ENCODE measurements at places on chromosomes 6 and 20. TPM values are rescaled to one million over a fixed set of nuclear protein-coding genes. Genes with fewer than 3 reads are reported as not detected.

DNA sequence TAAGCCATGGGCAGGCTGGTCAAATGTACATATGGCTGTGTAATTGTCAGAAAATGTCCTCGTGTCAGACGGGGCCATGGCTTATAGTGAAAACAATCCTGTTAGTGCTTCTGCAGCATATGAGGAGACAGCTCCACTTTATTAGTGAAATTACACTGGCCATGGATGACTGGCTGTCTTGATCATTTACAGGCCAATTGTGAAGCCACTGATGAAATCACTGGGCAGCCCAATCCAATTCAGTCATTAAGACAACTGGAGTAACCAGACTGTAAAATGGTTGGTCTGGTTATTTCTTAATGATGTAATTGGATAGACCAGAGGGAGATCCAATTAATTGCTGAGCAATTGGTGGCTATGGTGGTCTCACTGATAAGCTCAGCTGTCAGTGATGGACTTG is 749.5 kb downstream of the KIF16B start:
- DNase-seq: no peak

- DNase-seq: no peak
Observed at GRCh38 chr6:116512111-116512559, 696 bp downstream of the CALHM5 start.

DNA sequence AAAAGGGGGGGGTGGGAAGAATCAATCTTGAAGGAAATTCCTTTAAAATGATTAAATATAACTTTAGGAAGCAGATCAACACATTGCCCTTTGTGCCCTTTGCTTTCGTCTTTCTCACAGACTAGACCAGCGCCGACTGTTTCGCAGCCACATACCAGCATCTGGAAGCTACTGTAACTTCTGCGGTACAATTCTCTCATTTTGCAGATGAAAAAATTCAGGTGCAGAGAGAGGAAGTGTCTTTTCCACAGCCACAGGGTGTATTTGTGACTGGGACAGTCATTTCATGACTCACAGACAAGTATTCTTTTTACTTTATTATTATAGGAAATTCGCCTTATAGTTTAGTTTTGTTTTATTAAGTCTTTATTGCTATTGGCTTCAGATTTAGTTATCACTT is 84.2 kb downstream of the UST start:
- DNase-seq: no peak

Gene FAM83C
- not detected for total RNA-seq

DNA sequence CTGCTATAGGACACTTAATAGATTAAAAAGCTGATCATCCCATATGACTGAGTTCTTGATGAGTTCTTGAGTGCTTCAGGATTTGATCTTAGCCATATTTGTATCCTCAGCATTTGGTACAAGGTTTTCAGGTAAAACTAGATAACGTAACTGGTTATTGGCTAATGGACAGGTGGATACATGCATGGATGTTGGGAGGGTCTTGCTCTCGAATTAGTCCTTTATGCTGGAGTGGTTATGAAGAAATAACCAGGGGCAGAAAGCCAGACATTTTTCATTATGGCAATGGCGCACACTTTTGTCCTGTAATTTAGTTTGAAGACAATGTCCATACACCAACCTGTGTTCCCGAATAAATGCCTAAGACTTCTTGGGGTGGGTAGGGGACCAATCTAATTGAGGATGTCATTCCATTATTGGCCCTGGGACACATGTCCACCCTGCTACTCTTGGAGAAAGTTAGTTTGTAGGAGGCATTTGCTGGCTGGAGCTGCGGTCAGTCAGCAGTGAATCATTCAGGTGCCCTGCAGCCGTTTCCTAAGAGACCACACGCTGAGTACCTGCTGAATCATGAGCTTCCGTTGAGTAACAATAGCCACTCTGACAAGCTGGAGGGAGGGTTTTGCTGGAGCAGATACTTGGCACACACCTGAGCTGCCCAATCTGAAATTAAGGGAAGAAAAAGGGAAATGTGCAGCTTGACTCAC is 194.4 kb downstream of the FOXA2 start:
- peak; percentile 59 for DNase-seq

DNA sequence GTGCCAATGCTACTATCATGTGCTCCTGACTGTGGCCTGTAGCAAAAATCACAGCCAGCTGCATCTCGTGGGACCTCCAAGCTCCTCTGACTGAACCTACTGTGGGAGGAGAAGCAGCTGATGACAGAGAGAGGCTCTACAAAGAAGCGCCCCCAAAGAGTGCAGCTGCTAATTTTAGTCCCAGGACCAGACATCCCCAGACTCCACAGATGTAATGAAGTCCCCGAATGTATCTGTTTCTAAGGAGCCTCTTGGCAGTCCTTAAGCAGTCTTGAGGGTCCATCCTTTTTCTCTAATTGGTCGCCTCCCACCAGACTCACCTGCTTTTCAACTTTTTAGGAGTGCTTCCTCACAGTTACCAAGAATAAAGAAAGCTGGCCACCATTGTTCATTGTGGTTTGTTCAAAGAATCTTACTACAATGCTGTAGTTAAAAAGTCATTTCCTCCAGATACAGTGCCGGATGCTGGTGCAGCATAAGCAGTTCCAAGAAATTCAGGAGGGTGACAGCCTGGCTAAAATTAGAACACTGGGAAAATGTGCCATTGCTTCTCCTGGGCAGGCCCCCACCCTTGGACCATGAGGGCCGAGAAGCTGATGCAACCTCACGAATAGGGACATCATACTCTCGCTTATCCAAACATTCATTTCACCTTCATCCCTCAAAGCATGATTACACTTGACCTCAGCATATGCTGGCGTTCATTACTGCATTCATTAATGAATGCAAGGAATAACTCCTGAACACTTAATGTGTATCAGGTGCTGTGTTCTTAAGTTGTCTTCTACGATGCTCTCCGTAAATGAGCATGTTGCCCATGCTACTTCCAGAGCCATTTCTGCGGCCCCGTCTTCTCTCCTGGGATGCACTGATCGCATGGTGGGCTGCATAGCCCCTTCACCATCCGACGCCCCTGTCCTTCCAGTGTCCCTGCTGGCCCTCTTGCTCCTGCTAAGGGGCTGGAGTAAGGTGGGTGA is 66.4 kb downstream of the LY86 start:
- DNase-seq: peak; percentile 79

- DNase-seq: no peak
Observed at GRCh38 chr6:53240761-53241160, 92.1 kb upstream of the GCM1 start.

Gene OXT
- not detected for total RNA-seq

- no peak for DNase-seq
Observed at GRCh38 chr6:109877028-109878004, 100.8 kb upstream of the GPR6 start.

DNA sequence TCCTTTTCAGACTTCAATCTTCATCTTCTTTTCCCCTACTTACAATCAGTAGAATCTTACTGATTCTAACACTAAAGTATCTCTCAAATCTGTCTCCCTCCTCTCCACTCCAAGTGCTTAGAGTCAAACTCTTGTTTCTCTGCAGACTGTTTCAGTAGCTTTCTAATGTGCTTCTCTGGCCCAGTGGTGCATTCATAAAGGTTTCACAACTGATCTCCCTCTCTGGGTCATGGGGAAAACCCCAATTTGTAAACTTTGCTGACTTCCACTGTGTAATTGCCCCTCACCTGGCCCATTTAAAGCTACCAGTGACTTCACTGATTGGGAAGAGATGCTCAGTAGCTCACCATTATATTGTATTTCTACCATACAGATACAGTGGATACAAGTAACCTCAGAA is 183.6 kb downstream of the FAXC start:
- DNase-seq: no peak

DNA sequence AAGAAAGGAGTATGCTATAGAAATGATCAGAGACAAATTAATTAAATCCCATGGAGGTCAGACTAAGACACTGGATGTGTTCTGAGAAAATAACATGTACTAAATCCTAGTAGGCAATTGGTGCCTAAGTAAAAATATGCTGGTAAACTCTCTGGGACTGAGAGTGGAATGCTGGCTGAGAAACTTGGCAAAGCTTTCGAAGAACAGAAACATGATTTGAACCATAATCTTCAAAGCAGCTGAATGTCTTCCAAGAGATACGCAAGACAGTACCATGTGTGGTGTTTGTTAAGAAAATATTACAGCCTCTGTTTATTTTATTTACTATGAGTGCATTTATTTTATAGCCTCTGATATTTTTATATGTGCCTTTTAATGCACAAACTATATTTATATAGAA is 55.2 kb downstream of the EFHC1 start:
- DNase-seq: peak; percentile 46

GRCh38 chr6:11783524-11784064 is 5.0 kb upstream of the ADTRP start:
- DNase-seq: no peak

- no peak for DNase-seq
Observed at GRCh38 chr6:5566718-5567117, 305.4 kb downstream of the FARS2 start.

Gene SOBP
- 7.4 TPM for total RNA-seq

- DNase-seq: no peak
Observed at GRCh38 chr6:160160450-160160849, 38.8 kb downstream of the SLC22A1 start.

GRCh38 chr6:99514089-99514488 is 1.1 kb downstream of the USP45 start:
- DNase-seq: peak; percentile 15

GRCh38 chr20:19213946-19214490 is 1.6 kb downstream of the SLC24A3 start:
- no peak for DNase-seq

Gene NT5DC1
- total RNA-seq: 7.2 TPM

DNA sequence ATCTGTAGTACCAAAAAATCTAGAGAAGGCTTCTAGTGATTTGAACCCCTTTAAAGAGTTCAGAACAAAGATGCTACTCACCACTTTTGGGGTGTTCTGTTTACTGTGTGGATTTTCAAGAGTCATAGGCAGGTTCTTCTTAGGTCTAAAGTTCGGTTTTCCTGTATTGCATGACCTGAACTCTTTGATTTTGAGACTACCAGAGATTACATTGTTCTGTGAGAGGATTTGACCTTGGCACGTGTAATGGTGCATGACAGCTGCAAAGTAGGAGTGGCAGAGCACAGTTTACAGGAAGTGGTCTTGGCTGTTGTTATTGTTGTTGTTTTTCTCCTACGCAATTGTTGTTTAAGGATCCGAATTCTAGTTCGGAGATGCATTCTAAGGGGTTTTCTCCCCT is 592.7 kb downstream of the EPHA7 start:
- DNase-seq: no peak

Gene TNFRSF6B
- 0.36 TPM for total RNA-seq

Gene IFNGR1
- total RNA-seq: 58.5 TPM

- DNase-seq: no peak
Observed at GRCh38 chr6:21067521-21067920, 526.0 kb upstream of the SOX4 start.

GRCh38 chr20:47789764-47790579 is 4.7 kb upstream of the SULF2 start:
- peak; percentile 93 for DNase-seq

Gene ASIP
- not detected for total RNA-seq

GRCh38 chr6:63571361-63572043 is 778 bp upstream of the LOC128125822 start:
- DNase-seq: peak; percentile 88

DNA sequence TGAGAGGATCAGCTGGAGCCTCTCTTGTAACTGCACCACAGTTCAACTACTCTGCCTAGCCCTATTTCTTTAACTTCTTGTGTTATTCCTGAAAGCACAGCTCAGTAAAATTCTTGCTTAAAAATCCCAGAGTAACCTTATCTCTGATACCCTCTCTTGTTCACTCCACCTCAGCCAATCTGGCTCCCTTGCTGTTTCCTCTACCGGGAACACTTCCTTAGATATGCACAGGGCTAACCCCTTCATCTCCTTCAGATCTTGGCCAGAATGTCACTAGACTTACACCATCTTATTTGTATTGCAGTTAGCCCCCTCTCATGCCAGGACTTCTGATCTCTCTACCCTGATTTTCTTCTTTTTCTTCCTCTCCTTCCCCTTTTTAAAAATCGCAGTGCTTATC is 2.6 kb upstream of the ZKSCAN3 start:
- no peak for DNase-seq

- no peak for DNase-seq
Observed at GRCh38 chr20:38640521-38640920, 38.9 kb downstream of the ARHGAP40 start.

GRCh38 chr20:61634376-61635145 is 382.5 kb downstream of the CDH4 start:
- DNase-seq: no peak

Gene GSTA3
- not detected for total RNA-seq

Gene SRC
- 19.1 TPM for total RNA-seq

Gene CTCFL
- not detected for total RNA-seq

DNA sequence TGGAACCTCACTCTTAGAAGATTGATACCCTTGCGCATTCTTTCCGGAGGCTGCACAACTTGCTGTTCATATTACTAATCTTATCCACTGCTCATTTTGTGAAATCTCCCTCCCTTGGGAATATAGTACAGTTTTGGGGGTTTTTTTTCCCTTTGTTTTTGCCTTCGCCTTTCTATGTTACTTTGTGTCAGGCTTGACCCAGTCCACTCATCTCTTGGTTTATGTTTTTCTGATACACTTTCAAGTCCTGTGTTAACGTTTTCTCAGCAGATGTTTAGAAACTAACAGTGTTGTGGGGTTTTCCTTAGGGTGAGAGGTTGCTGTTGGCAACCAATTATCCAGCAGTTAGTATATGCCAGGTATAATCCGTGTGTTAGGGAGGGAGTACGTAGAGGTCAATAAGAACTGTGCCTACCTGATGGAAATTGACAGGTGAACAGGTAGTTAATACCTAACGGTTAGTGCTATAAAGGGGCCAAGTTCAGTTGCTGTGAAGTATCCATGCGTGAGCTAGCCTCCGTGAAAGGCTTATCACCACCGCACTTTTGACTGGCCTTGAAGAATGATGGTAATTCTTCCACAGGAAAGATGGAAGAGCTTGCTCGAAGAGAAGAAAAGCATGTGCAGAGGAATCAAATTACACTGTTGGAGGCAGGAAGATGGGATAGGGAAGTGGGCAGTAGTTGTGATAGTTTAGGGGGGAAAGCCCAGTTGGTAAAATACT is 1.4 kb downstream of the NFYA start:
- DNase-seq: peak; percentile 82

- peak; percentile 75 for DNase-seq
Observed at GRCh38 chr6:35024551-35025054, 116.5 kb downstream of the TCP11 start.

DNA sequence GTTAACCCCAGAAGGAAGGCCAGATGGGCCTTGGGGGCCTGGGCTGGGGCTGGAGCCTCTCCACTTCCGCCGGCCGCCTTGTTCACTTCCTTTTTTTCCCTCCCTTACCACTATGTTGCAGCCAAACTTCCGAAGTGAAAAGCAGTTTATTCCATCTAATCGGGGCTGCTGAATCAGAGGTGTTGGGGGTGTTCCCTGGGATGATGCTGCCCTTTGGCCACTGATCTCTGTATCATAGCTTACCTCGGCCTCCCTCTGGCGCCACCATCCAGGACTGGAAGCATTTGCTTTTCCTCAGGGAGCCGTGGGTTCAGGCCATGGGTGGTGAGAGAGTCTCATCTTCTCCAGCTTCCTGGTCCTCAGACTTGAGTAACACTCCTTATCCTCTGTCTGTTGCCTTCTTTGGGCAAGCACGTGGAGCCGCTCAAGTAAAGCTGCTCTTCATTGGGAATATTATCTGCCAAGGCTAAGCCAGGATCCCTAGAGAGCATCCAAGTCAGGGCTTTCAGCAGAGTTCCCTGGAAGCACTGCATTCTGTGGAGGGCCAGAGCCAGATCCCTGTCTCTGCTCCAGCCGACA is 39.6 kb downstream of the SLX4IP start:
- DNase-seq: peak; percentile 28

Measured in fibroblast of the aortic adventitia (primary cell).